EH (cell line): ENCODE measurements at places on chromosomes 1 and 21.

DNA sequence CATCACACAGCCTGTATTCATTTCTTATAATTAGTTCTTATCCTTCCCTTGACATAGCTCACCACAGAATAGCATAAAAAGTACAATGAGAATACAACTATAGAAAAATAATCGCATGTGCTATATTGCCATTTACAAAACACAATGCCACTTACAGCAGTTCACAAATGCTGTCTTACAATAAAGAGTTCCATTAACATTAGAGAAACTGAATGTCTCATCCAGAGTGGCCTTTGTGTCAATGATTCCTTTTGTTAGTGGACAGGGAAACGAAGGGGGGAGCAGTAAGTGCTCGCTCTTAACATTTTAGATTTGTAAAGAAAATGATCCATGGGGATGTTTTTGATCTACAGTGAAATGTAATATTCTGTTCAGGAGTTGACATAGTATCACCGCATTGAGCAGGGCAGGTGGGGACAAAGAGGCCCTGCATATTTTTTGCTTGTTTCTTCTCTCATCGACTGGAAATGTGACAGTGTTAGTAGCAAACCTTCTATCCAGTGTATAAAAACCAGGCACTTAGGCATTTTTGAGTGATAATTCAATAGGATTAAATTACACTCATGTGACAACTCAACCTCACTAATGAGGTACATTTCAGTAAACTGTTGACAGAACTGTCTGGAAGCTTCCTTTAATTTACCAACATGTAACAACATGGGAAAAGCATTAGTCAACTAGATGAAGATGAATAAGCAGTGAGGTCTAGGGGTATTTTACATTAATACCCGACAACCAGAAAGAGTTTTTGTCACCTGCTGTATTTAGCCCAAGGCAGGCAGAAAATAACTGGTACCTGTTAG is 35.6 kb upstream of the RRP15 start:
- DNase-seq, result no peak

DNA sequence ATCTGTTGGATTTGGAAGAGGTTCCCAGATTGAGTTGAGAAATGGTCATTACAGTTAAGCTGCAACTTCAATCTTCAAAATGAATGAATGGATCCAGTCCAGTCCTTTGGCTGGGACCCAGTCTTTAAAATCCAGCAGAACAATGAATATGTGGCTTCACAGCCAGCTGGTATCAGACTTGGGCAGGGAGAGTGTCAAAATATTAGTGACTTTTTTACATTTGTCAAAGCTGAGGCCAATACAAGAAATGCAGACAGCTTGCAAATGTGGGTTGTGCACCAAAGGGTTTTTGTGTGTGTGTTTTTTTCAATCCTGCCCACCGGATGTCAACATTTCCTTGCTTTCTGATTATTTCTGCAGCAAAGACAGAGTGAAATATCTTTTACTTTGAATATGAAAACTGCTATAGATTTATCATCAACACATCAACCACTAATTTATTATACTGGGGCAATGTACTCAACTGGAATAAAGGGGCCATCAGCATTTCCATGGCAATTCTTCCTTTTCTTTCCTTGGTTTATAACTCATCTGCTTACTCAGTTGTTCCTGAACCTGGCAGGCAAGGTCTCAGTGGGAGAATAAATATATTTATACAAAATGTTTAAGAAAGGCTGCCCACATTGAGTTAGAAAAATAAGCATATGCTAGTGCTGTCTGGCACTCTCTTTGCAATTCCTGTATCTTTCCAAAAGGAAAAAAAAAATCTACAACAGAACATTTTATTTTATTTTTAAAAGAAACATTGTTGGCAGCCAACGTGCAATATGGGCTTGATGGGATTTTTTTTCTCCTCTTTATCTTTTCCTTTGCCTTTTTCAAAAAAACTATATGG is 491.6 kb upstream of the C1orf87 start:
- DNase-seq, result no peak

GRCh38 chr1:66760506-66760905 is 8.2 kb downstream of the DYNLT5 start:
- DNase-seq, result no peak

GRCh38 chr1:2232916-2233438 is 4.9 kb downstream of the SKI start:
- no peak for DNase-seq

DNA sequence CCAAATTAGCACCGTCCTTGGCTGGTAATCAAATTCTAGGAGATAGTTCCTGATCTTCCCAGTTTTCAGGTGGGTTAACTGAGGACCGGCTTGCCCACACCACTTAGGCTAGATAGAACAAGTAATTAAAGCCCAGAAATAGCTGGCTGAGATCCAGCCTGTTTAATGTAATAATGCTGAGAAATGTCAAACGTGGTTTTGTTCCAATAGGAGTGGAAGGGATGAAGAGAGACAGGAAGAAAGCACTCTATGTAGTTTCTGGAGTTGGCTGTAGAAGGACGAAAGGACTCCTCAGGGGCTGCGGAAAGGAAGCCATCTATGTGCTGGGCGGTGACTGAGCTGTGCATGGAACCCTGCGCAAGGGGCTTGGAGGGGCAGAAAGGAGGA is 18.6 kb downstream of the NAV1 start:
- peak; percentile 69 for DNase-seq

DNA sequence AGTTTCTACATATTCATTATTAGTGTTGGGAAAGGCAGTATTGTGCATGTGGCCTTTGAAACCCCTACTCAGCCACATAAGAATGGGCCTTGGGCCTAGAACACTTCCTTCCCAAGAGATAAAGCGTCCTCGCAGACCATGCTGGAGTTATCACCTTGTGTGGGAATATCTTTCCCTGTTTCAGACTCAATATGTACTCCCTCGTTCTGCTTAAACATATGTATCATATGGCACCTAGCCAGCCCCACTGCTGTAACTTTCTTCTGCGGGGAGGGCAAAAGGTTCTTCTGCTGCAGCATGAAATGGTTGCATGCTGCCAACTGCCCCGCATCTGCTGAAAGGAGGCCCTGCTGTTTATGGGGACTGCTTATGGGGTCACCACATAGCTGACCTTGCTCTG is 92.0 kb downstream of the CRB1 start:
- no peak for DNase-seq

- DNase-seq, result no peak
Observed at GRCh38 chr1:244851546-244852231, 12.7 kb downstream of the HNRNPU start.

GRCh38 chr1:187122566-187122965 is 293.8 kb downstream of the PLA2G4A start:
- DNase-seq, result no peak

DNA sequence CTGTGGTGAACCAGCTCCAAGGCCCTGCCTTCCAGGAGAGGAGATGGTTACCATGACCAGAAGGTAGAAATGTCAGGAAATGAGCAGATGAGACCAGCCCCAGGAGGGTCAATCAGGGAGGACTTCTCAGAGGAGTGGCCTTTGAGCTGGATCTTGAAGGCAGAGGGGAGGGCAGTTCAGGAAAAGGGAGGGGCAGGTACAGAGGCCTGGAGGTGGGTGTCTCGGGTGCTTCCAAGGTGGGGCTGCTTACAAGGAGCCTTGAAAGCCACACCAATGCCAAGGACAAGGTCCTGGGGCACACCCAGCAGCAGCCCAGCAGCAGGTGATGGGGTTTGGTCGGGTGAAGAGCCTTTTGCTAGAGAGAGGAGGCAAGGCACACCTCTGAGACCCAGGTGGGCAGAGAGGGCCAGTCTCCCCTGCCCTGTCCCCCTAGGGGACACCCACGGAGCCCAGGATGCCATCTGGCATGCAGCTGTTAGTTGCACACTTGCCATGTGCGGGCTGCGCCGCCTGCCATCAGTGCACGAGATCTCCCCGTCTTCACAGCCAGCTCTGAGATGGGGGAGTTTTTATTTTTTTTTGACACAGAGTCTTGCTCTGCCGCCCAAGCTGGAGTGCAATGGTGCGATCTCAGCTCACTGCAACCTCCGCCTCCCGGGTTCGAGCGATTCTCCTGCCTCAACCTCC is 18.5 kb downstream of the SLC66A1 start:
- no peak for DNase-seq

- no peak for DNase-seq
Observed at GRCh38 chr1:202857136-202857610, 31.8 kb downstream of the RABIF start.

GRCh38 chr1:58778385-58779000 is 5.4 kb downstream of the JUN start:
- no peak for DNase-seq

DNA sequence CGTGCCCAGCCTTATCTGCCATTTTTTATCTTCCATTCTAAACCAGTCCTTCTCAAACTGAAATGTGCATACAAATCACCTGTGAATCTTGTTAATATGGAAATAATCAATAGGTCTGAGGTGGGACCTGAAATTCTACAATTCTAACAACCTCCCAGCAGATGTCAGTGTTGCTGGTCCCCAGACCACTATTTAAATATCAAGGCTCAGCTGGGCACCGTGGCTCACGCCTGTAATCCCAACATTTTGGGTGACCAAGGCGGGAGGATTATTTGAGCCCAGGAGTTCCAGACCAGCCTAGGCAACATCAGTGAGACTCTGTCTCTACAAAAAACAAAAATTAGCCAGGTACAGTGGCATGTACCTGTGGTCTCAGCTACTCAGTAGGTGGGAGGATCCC is 4.1 kb downstream of the UQCRHL start:
- no peak for DNase-seq

DNA sequence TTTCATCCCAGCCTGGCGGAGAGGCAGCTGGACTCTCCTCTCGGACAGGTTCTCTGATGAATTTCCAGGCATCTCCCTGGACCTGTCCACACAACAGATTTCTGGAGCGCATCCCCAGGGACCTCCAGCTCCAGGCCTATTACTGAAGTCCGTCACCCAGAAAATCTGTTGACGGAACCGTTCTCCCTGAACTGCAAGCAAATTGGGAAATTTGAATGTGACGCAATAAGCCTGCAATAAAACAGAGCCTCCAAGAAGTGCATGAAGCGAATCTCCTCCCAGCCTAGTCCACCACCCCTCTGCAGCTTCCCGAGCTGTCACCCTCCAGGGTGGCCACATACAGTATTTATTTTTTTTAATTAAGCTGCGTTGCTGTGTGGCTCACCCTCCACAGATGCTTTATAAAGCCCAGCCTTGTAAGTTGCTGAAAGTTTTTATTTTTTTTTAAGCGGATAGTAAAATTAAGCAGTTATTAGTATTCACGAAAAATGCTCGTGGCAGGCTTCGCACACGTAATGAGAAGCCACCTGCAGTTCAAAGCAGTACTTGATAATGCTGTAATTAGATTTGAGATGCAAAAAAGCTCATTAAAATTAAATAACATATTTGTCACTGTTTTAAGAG is 173.3 kb downstream of the CAMTA1 start:
- no peak for DNase-seq

DNA sequence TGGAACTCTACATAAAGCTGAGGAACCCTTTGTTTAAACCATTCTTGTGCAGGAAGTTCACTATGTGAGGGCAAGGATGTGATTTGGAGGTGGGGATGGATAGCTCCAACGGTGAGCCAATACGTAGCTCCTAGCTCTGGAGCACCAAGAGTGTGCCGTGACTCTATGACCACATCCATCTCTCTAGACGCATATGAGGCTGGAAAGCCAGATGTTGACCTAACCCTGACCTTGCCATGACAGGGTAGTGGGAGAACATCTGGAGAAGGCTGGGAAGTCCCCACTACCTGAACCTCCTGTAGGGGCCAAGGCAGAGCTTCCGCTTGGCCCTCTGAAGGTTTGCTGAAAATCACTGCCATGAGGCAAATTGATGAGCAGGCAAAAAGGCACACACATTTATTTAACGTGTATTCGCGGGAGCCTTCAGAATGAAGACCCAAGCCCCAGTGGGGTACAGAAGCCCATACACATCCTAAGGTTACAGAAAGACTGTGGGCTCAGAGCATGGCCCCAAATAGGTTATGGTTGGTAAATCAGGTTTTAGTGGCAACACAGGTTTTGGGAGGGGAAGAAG is 43.4 kb downstream of the EIF2D start:
- DNase-seq, result no peak

DNA sequence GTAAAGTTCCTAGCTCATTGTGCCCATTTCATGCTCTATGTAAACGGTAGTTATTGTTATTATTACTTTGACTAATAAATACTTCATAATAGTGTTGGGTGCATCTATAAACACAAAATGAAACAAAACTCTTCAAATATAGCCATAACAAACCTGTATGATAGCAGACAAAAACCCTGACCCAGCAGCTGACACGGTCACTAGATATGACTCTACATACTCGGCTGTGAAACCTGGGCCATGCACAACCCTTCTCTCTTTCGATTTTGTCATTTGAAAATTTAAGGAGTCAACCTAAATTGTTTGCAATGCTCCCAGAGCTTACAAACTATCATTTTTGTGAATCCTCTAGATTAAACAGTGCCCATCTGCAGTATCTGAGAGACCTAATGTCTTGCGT is 8.0 kb upstream of the RGS13 start:
- no peak for DNase-seq

- no peak for DNase-seq
Observed at GRCh38 chr1:112093372-112093694, 103.9 kb upstream of the KCND3 start.

DNA sequence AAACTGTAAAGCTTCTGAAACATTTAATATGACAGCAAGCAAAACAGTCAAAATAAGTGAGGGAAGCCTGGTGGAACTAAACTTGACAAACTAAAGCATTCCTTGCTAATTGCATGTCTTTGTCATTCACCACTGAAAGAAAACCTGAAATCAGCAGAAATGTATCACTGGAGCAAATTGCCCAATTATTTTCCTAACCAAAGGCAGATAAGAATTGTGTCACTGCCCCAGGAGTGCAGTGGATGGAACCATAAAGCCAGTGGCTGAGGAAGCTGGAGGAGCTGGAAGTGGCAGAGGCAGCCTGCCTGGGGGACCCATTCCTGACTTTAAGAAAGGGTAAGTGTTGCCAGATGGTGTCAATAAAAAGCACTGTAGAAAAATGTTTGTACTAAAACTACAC is 2.7 kb upstream of the SLC30A10 start:
- no peak for DNase-seq

DNA sequence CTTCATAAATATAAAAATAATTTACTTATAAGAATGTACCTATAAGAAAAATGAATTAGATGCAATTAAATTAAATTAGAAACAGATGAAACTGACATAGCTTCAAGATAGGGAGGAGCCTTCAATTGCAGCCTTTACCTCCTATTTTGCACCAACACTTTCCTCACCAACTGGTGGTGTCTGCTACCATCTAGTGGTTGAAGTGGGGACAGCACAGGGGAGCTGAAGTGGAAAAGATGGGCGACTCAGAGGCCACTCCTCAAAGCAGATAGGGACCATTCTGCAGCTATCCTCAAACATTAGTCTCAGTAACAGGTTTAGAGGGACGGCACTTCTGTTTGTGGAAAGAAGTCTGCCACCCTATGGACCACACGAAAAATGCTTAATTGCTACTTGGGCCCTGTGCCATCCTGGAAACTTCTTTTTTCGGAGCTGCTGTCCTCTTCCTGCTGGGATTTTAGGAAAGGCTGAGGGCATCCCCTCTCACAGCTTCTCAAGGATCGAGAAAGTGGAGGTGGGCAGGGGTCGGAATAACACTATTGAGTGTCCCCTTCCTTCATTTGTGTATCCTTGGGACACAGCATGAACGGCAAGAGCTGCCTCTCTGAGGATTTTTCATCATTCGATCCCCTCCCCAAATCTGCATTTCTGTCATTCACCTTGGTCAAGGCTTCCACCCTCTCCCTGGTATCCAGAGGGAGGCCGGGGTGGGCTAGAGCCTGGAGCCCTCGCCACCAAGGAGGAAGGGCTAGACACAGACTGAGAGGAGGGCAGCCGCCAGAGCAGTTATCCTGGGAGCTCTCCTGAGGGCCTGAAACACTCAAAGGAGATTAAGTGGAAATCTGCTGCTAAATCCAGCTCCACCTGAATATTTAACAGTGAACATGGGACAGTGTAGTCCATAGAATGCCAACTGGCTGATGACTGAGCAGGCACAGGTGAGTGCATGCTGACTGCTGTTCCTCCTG is 9.6 kb downstream of the PROK1 start:
- DNase-seq, result peak; percentile 81
